EL (cell line): ENCODE measurements at places on chromosomes 12 and 14.

DNA sequence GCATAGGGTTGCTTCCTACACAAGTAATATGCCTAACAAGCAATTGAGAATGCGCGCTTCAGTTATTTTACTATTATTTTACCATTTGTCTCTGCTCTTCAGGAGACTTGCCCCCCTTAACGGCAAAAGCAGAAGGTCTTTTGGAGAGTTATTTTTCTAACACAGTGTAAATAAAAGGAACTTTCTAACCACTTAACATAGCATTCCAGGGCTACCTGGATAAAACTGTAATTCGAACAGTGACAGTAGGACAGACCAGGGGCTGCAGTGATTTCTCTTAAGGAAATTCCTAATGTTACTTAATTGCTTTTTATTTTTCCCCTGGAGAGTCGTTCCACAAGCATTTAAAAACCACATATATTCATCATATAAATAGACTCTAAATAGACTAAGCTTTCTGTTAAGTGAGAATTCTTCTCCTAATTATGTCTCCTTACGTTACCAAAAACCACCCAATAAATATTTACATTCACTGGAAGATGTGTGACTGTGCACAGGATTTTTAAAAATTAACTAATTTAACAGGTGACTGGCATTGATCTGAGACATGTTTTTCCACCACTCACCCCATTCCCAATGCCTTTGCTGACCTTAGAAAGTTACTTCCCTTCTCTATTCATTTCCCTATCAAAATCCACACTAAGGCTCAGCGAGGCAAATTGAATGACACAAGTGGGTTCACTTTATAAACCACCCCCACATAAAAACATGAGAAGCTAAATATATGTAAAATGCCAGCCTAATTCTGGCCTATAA is 72.4 kb downstream of the RNF34 start:
- DNase-seq, result no peak

- peak; percentile 45 for DNase-seq
These were observed 271.8 kb downstream of the AEBP2 start for GRCh38 chr12:19710811-19711793.

- DNase-seq, result no peak
These were observed 201.6 kb downstream of the RAD51B start for GRCh38 chr14:68020999-68021663.

DNA sequence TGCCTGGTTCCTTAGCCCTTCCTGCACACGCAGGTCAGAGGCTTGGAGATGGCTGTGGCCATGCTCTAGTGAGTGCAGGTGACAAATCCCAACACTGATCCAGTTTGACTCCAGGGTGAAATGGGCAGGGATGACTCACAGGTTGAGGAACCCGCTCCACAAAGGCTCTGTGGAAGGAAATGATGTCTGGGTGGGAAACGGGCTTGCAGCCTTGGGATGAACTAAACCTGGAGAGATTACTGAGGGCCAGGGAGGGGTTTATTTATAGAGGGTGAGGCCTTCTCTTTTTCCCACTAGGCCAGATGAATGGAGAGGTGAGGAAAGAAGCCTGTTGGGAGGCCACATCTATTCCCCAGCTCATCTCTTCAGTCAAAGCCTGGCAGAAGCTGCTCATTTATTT is 29.3 kb upstream of the EMP1 start:
- peak; percentile 42 for DNase-seq

DNA sequence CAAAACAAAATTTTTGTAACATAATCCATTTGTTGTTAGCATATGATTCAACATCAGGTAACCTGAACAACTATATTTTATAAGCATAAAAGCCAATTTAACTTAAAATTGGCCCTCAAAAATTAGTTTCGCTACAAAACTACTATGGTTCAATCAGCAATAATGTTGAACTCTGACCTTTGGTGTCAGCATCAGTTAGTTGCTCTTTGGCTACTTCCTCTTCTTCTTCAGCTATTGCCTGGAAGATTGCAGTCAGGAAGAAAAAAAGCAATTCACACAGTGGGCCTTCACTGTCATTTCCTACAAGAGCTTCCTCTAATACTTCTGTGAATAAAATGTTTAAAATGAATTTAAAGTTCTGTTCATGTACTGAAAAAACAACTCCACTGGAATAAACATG is 78.2 kb upstream of the CFL2 start:
- DNase-seq, result no peak

GRCh38 chr14:68683326-68683725 is 109.5 kb downstream of the ZFP36L1 start:
- peak; percentile 50 for DNase-seq

DNA sequence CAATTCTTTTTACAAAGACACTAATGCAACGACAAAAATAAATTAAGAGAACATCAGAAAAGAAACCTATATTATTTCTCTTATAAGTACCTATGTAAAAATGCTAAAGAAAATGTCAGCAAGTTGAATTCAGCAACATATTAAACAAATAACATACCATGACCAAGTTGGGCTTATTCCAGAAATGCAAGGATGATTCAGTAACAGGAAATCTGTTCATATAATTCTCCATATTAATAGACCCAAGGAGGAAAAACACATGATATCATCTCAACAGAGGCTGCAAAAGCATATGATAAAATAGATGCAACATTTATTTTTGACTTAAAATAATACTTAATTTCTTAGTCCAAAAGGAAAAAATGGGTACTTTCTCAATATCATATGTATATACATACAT is 25.1 kb upstream of the GPHB5 start:
- DNase-seq, result peak; percentile 39
